RPMI7951 (cell line): ENCODE measurements at places on chromosomes 2 and 18.
A peak's percentile ranks its signal among the peaks of the same experiment; 100 is the strongest.

GRCh38 chr2:96954011-96954846 is 32.2 kb downstream of the FAM178B start:
- no peak for DNase-seq

GRCh38 chr2:207143215-207144172 is 22.3 kb downstream of the KLF7 start:
- DNase-seq: peak; percentile 87

DNA sequence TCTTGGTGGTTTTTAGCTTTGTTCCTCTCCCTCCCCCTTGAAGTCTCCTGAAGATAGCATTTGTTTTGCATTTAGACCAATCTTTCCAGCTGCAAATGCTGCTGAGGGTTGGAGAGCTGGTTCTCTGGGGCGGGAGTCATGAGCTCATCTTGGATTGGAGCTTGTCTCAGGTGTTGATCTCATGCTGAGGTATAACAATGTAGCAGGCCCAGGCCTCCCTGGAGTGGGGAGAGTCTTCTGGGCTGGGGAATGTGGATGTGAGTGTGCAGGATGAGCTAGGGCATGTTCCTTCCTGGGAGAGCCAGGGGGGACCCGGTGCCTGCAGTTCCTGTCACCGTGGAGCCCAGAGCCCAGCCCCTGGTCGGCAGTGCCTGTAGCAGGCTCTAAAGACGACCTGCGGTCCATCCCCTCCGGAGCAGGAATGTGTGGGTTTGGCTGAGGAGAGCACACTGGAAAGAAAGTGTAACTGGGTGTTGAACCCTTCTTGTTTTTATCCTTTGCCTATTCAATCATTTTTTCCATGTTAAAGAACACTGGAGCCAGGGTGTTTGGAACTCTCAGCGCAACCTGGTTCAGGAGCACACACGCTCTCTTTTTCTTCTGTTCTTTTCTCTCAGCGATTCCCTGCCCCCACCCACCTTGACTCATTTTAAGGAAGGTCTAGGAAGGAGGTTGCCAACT is 2.7 kb downstream of the ZNF532 start:
- DNase-seq: no peak

GRCh38 chr18:22168360-22168921 is 948 bp upstream of the GATA6 start:
- DNase-seq: peak; percentile 45

DNA sequence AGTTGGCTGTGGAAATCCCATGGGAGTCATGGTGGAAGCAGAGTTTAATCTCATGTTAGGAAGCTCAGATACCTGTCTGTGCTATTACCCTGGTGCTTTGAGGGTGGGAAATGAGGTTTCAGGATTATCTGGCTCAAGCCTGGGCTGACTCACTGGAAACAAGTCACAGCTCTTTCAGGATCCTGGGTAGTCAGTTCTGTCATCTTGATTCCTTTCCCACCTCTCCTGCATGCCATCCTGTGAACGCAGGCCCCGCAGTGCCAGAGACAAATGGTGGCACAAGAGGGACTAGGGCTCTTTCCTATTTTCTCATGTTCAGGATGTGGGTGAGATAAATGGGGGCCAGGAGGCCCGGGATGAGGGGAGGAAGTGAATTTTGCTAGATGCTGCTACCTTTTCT is 3.7 kb upstream of the FAM136A start:
- DNase-seq: no peak

GRCh38 chr2:178066890-178067669 is 5.5 kb downstream of the PDE11A start:
- peak; percentile 61 for DNase-seq

GRCh38 chr2:204655101-204655500 is 109.8 kb downstream of the PARD3B start:
- DNase-seq: no peak

- no peak for DNase-seq
Measured at GRCh38 chr2:230984393-230985220, 11.3 kb upstream of the SPATA3 start.
